ENCODE measurements at places on chromosomes 16 and 17.

GRCh38 chr16:49524947-49525315, 151.3 kb downstream of the C16orf78 start:
- no peak for DNase-seq

GRCh38 chr17:19424934-19425868, 14.2 kb downstream of the RNF112 start:
- DNase-seq, result no peak

DNA sequence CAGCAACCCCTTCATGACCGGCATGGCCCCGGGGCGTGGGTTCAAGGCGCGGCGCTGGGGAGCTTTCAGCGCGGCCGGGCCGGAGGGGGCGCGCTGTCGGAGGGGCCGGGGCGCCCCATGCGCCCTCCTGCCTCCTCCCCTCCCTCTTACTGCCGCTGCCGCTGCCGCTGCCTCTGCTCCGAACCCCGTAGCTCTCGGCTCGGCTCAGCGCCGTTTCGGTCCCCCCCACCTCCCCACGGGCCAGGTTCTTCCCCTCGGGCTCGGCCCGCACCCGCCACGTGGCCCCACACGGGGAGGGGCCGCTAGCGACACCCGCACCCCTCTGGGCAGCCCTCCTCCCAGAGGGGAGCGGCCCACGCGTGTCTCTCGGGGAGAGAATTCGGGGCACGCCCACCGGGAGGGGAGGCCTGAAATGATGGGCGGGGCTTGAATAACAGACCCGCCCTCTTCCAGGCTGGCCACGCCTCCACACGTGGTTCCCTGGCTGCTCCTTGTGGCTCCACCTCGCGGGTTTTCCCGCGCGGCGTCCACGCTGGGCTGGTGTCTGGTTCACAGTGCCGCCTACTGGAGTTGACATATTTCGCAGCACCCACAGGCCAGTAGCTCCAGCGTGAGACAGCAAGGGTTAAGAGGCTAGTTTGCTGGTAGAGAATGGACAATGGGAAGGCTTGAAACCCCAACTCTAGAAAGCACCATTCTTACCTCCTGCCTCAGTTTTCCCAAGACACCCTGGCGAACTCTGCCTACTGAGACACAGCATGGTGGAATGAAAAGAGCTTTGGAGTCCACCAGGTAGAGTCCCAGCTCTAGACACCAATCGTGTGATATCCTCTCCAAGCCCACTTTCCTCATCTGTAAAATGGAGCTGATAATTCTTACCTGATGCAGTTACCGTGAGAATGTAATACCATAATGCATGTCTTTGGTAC, at the start of gene KCNH4:
Gene KCNH4 (minus strand): TSS at position 221 of the 929 bp plus-strand sequence. CDS start 197 bp downstream, at position 24.
- no peak for DNase-seq

GRCh38 chr16:56625140-56625942, at the start of gene MT1E:
Gene MT1E (plus strand): TSS chr16:56625781. CDS start chr16:56625852, 71 bp downstream.
- no peak for DNase-seq

DNA sequence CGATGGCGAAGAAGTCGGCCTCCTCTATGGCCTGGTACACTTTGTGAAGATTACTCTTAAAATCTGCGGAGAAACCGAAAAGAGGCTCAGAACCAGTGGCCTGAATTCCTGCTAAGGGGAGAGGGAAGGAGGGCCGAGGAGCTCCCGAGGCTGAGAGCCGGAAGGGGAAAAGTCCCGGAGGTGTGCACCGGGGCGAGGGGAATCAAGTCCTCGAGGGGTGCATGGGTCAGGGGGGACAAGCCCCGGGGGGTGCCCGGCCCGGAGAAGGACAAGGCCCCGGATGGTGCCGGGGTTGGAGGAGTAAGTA, 495 bp downstream of the PARN start:
- no peak for DNase-seq

GRCh38 chr17:82152556-82153294, 54.7 kb upstream of the FASN start:
- no peak for DNase-seq

- no peak for DNase-seq
These were observed 547 bp upstream of the ZNF48 start for GRCh38 chr16:30394592-30395154.
